ENCODE measurements at places on chromosomes 11 and 22. TPM values are rescaled to one million over a fixed set of nuclear protein-coding genes. Genes with fewer than 3 reads are reported as not detected.

TCN2 gene
- 14.6 TPM for total RNA-seq

TMEM151A gene
- total RNA-seq: 0.25 TPM

GTSE1 gene
- total RNA-seq: 0.45 TPM

FRMD8 gene
- 9.7 TPM for total RNA-seq

GRCh38 chr11:132971351-132971750, 561.0 kb downstream of the OPCML start:
- DNase-seq: no peak

DNA sequence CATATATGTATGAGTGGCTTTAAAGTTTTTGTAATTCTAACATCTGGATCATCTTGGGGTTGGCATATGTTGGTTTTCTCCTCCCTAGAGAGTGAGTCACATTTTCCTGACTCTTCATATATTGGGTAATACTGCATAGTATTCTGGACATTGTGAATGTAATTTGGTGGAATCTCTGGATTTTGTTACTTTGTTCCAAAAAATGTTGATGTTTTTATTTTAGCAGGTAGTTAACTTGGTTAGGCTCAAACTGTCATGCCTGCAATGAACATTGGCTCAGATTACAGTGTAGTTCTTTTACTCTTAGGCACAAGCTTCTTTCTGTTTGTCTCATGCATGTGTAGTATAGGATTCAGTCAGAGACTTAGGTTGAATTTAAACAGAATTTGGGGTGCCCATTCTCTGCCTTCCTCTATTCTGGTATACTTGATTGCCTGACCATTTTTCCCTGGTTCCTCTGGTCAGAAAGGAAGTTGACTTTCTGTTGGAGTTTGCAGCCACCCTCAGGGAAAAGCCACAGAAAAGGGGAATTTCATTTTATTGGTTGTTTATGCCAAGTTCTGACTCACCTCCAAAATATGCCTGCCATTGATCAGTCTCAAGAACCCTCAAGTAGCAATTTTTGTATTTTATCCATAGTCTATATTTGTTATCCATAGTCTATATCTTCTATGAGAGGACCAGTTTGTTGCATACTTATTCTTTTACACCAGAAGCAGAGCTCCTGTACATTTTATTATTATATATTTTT, 151.7 kb downstream of the UVRAG start:
- no peak for DNase-seq

DNA sequence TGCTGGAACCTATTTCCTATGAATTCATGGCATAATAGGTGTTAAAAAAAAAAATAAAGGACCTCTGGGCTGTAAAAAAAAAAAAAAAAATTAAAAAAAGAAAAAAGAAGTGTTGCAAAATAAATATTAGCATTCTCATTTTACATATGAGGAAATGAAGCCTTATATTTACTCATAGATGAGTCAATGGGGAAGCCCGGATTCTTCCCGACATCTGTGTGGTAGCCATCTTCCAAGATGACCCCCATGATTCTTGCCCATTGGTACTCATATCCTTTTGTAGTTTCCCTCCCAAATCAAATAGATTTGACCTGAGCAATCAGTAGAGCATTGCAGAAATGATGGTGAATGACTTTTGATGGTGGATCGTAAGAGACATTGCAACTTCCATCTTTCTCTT, 3.0 kb upstream of the SWAP70 start:
- DNase-seq: no peak

DNA sequence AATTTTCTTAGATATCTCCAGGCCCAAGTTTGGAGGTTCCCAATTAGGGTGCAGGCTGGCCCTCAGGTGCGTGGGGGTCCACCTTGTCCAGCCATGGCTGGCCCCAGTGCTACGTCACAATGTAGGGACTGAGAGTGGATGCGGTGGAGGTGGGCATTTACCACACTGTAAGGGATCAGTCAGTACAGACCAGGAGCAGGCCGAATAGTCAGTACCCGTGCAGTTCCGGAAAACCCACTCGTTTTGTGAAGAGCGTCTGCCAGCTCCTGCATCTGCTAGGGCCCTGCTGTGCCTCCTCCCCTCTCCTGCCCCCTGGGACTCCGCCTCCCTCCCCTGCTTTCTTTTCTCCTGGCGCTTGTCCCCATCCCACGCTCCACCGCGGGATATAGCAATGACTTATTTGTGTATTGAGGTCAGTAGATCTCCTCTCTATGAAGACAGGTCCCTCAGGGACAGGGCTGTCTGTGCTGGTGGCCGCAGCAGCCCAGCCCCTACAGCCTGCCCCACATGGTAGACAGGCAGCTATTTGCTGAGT, 50.4 kb upstream of the SEPTIN5 start:
- peak; percentile 73 for DNase-seq

DNA sequence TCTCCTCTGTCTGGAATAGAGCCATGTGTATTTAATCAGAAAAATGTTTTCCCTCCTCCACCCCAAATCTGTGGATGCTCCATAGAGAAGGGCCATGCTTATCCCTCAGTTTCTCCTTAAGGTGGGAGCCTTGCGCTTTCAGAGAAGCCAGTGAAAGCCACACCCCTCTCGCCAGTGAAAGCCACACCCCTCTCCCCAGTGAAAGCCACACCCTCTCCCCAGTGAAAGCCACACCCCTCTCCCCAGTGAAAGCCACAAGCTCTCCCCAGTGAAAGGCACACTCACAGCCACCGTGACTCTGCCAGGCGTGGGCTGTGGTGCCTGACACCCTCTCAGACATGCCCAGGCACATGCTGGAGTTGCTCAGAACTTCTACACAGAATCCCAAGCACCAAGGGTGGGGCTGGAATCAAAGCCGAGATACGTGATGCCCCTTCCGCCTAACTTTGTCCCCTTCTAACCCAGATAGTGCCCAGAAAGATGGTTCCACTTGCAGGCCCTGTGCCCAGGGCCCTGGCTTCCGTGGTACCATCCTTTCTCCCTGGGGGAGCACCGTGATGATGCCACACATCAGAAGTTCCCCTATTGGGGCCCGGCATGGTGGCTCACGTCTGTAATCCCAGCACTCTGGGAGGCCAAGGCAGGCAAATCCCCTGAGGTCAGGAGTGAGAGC, 16.5 kb upstream of the PRR5 start:
- peak; percentile 44 for DNase-seq

DNA sequence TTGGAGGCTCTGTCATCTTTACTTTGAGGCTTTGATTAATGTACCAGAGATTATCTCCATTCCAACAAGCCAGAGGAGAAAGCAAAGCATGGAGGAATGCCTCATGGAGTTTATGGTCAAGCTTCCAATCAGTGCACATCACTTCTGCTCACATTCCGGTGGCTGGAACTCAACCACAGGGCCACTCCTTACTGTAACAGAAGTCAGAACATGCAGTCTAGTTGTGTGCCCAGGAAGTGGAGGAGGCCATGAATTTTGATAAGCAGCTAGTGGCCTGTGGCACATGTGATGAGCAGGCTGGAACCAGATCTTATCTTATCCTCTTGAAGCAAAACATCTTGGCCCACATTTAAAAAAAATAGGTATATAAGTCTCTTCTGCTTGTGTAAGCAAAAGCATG, 258.9 kb upstream of the ARHGAP20 start:
- DNase-seq: no peak

- DNase-seq: no peak
Observed at GRCh38 chr22:45832959-45833580, 143.9 kb downstream of the WNT7B start.

- DNase-seq: no peak
Observed at GRCh38 chr22:18997306-18997924, 61.3 kb upstream of the PRODH start.

GRCh38 chr11:19882356-19882755, 169.7 kb downstream of the NAV2 start:
- DNase-seq: no peak

Measured in left ventricle myocardium superior (tissue), 1 donor.